CD8-positive, alpha-beta memory T cell (primary cell): ENCODE measurements at places on chromosomes 5 and 9. TPM values are rescaled to one million over a fixed set of nuclear protein-coding genes. Genes with fewer than 3 reads are reported as not detected.
A peak's percentile ranks its signal among the peaks of the same experiment; 100 is the strongest.

DNA sequence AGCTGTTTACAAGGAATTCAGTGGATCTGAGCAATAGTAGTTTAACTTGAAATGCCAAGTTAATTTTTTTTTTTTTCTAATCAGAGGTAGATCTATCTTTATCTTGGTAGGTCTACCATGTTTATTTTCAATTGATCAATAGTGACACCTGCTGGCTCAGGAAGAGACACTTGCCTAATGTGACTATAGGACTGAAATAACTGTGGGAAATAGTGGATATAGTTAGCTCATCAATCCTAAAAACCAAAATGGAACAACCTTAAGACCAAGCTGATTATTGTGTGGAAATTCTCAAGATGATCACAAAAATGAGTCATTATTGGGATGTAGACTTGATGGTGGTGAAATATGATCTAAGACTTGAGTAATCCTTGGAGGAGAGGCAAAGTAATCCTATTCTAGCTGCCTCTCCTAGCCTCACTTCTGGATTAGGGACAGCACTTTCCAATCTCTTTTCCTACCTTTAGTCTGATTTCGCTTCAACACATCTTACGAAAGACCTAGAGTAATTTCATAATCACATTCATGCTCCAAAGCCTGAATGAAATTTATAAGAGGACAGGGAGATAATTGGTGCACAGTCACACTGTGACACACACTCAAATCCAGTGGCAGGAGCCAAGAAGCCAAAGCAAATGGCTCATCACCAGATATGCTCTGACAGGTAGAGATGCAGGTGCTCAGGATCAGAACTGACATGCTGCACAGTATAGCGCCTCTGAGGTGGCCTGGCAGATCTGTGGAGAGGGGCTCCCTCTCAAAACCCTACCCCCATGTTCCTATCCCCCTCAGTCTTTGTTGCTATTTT is 156.3 kb downstream of the HMHB1 start:
- DNase-seq: no peak

GRCh38 chr5:77777281-77777892 is 1.2 kb upstream of the TBCA start:
- DNase-seq: no peak

- no peak for DNase-seq
These were observed 67.6 kb downstream of the ARHGEF28 start for GRCh38 chr5:73693573-73694061.

DNA sequence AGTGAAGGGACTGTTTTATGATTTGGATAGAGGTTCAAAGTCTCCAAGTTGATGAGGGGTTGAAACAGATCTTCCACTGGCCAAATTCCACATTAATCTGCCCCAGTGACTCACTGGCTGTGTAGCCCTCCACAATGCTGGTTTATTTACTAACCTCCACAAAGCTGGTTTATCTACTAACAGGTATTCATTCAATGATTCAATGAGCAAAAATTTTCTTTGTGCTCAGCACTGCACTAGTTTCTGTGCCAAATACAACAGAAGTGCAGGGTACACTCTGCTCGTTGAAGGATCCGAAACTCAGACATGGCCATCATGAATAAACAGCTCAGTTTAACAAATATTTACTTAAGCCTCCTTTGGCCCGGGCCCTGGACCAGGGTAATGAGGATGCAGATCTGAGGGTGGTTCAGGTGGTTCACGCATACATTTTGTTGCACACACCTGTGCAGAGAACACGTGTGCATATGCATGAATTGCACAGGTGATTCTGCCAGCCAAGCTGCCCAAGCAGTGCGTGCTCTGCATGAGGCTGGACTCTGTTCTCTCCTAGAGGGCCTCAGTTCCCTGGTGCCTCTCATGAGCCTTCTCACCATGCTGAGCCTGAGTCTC is 71.0 kb downstream of the SH3PXD2B start:
- DNase-seq: no peak

DNA sequence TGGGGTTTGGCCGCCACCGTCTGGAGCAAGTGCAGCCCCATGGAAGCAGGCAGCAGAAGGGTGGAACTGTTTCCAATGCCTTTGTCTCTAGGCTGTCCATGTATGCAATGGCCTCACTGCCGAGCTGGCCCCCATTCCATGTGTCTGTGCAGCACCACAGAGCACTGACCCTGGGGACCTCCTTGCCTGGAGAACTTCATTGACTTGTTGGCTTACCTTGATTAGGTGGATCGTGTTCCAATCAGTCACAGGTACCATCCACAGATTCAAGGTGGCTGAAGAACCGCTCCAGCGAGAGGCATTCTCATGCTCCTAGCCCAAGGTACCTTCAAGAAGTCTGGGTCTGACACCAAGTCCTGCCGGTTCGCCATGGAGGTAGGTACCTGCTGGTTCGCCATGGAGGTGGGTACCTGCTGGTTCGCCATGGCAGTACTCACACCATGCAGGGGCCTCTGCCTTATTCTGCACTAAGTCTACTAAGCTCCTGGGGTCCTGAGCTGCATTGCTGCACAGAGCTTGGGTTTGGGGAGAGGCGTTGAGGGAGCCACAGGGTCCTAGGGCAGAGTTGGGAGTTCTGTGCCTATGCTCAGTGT is 358.3 kb upstream of the IRX1 start:
- no peak for DNase-seq

Gene GABRA6
- not detected for total RNA-seq

GRCh38 chr5:158658446-158659230 is 441.1 kb downstream of the EBF1 start:
- DNase-seq: no peak

DNA sequence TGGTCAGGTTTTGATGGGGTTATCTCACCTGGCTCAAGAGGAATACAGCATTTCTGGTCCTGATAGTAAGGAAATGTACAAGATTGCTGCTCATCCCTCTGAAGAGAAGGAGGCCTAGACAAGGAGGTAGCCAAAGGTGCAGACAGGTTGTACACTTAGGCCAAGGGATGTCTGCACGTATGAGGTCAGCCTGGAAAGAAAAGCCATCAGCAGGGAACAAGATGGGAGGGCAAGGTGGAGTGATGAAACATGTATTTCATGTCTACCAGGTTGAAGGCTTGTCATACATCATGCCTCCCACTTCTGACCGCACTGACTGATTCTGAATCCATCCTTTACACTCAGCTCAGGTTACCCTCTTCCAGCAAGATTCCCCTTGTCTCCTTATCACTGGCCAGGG is 296.8 kb upstream of the VLDLR start:
- no peak for DNase-seq

- DNase-seq: no peak
These were observed 152.3 kb downstream of the NR3C1 start for GRCh38 chr5:143251190-143251589.

- DNase-seq: no peak
These were observed 75.7 kb upstream of the FCN1 start for GRCh38 chr9:134993416-134993815.

DNA sequence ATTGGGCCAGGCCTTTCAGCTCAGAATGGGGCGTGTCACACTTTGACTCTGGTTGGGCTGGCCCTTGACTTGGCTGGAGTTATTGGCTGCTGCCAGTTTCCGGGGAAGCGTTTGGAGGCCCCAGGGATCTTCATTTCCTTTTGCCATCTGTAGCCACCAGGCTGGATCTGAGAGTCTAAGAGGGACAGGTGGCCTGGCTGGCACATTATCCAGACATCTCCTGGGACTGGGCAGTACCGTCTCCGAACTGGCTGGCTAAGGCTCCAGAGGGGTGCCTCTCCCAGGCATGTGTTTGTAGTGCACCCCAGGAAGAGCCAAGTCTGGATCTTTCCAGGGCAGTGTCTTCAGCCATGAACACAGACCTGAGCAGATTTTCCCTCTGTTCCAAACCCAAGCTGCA is 9.7 kb upstream of the JADE2 start:
- no peak for DNase-seq

DNA sequence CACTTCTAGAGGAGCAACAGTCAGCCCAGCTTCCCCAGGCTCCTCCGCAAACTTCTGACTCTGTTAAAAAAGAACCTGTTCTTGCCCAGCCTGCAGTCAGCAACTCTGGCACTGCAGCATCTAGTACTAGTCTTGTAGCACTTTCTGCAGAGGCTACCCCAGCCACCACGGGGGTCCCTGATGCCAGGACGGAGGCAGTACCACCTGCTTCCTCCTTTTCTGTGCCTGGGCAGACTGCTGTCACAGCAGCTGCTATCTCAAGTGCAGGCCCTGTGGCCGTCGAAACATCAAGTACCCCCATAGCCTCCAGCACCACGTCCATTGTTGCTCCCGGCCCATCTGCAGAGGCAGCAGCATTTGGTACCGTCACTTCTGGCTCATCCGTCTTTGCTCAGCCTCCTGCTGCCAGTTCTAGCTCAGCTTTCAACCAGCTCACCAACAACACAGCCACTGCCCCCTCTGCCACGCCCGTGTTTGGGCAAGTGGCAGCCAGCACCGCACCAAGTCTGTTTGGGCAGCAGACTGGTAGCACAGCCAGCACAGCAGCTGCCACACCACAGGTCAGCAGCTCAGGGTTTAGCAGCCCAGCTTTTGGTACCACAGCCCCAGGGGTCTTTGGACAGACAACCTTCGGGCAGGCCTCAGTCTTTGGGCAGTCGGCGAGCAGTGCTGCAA is 72.8 kb downstream of the NUP214 start:
- DNase-seq: no peak

Gene PCDHGB4
- not detected for total RNA-seq

- no peak for DNase-seq
These were observed 436.3 kb upstream of the PAPPA start for GRCh38 chr9:115717298-115717697.

GRCh38 chr5:15334551-15335266 is 165.3 kb upstream of the FBXL7 start:
- DNase-seq: no peak

- DNase-seq: no peak
These were observed 143.3 kb downstream of the FGF10 start for GRCh38 chr5:44245935-44246334.

DNA sequence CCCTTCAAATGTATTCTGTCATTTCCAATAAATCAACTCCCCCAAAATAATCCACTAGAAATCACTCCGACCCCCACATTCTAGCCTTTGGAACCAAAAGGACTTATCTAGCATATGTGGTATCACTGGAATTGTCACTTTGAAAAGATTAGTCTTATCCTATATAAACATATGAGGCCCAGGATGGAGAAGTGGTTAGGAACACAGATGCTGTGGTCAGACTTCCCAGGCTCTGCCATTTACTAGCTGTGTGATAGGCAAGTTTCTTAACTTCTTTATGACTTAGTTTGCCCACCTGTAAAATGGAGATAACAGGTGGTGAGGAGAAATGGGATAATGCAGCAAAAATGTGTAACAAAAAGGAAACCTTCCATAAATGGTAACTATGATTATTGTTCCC is 62.0 kb upstream of the GLRX start:
- no peak for DNase-seq

DNA sequence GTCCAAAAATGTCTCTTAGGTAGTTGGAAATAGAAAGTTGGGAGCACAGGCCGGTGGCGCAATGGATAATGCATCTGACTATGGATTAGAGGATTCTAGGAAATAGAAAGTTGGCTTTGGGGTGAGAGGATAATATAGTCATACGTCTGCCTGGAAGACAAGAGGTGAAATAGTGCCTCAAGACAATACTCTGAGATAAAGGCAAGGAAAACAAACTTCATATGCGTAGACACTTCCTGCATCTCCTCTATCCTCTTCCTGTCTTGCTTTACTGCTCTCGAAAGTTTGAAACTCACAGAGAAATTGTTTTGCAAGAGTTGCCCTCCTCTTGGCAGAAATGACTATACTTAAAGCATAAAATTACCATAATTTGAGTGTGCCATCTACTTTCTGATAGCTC is 153.2 kb upstream of the FBXL7 start:
- DNase-seq: no peak

Gene FBXW5
- total RNA-seq: 104 TPM

DNA sequence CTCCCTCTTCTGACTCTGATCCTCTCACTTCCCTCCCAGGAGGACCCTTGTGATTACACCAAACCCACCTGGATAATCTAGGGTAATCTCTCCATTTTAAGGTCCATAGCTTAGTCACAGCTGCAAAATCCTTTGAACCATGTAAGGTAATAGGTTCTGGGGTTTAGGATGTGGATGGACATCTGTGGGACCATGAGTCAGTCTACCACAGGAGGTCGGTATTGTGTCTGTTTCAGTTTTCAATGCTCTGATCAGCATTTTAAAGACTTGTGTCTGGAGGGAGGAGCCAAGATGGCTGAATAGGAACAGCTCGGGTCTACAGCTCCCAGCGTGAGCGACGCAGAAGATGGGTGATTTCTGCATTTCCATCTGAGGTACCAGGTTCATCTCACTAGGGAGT is 112.6 kb downstream of the CAVIN4 start:
- no peak for DNase-seq

Gene ARL10
- 14.0 TPM for total RNA-seq

Gene GAPT
- 0.26 TPM for total RNA-seq

Gene DOCK2
- total RNA-seq: 155 TPM

GRCh38 chr9:113309204-113309813 is 6.1 kb upstream of the RNF183 start:
- peak; percentile 16 for DNase-seq

Gene PDE6A
- not detected for total RNA-seq

- DNase-seq: no peak
These were observed 31.3 kb downstream of the FGF1 start for GRCh38 chr5:142654578-142655058.

Gene SLC36A2
- not detected for total RNA-seq

Gene PCDHB10
- not detected for total RNA-seq

Gene SPINK7
- not detected for total RNA-seq

Gene SHISAL2B
- total RNA-seq: not detected

Gene PCDHGC5
- total RNA-seq: not detected

DNA sequence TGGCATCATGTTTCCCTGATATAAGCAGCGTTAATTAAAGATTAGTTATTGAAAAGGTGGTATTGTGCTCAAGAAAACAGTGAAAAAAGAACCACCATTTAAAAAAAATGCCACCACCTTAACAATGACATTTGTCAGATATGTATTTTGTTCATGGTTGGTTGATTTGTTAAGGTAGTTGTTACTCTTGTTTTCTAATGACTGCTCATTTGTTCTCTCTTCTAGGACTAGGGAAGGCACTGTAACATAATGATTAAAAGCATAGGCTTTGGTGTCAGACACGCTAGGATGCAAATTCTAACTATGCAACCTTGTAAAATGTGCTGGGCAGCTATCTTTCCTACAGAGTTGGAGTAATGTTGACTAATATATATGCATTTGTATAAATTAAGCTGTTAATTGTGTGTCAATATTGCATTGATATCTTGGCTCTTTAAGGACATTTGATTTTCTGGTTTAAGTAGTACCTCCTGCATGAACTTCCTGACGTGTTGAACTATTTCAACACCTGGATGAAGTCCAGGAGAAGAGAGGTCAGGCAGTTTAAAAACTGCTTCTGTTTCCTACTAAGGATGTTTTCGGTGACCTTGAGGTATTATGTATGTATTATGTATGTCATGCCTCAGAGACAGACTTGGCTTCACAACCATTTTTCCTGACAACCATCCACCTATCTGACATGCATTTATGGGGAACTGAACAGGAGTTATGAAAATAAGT is 77.8 kb downstream of the MUSK start:
- DNase-seq: no peak

DNA sequence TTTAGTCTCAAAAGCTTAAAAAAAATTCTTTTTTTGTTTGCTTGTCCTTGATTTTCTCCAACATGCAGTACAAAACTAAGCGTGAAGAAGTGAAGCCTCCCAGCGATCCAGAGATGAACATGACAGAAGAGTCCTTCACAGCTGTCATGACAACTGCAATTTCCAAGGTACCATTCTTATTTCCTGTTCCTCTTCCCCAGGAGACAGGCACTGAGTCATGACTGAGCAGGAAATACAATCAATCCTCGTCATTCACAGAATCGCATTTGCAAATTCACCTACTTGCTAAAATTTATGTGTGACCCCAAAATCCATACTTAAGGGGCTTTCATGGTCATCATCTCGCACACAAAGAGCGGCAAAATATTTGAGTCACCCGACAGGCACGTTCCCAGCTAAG is 77.3 kb downstream of the SLC1A1 start:
- DNase-seq: no peak

Gene PFN3
- total RNA-seq: not detected
